Iris pigment epithelial cell (primary cell): ENCODE measurements at places on chromosomes 12 and 14.

DNA sequence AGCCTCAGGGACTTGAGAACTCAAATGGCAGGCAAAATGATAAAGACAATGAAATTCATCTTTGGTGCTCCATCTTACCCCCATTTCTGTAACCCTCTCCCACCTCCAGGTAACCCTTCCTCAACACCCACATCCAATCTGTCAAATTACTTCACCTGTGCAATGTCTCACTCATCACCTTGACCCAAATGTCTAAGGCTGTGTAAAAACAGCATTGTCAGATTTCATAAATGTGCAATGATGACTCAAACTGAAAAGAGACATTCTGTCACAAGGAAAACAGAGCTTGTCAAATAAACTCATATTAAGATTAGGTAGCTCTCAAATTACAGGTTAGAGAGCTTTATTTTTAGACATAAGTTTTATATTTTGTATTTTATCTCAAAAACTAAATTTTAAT lies 19.9 kb upstream of the COCH start:
- DNase-seq = no peak

DNA sequence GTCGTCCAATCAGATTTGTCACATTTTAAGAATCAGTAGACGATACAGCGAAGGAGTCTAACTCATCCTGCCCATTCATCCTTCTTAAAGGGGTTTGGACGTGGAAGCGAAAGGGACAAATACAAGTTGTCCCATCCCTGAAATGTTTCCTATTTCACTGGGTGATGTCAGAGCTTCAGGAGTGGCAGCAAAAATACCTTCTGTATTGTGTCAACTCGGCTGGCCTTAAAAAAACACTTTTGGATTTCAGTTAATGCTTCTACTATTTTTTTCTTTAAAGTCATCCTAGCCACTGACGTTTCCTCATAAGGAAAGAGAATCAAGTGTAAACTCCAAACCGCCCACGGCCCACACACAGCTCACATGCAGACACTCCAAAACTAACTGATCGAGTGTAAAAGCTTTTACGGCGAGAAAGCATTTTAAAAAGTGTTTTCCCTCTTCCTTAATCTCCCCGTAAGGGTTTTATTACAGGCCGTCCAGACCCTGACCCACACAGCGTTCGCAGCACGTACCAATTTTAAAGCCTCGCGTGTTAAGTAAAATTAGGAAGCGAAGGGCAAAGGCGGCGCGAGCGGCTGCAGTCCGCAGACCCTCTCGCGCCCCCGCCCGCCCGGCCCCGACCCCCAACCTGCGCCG lies 593 bp downstream of the CFL2 start:
- DNase-seq = peak; percentile 85

GRCh38 chr14:98890556-98891340 lies 381.2 kb downstream of the BCL11B start:
- no peak for DNase-seq

DNA sequence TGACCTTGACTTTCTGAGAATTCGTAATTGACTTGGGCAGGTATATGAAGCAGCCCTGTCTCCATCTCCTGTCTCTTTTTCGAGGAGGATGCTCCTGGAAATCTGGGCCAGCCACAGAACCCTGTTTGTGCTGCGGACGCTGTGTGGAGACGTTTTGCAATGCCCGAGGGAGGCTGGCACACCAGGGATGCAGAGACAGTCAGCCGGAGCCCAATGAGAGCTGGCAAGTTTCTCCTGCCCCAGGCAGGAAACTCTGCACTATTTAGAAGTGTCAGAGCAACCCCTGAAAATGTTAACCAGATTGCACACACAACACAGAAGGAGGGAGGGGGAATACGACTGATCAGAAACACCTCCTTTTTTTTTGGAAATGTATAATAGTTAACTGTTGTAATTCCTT lies 103.2 kb upstream of the DYRK2 start:
- DNase-seq = no peak

GRCh38 chr14:20855652-20856291 lies 35.4 kb upstream of the RNASE3 start:
- DNase-seq = peak; percentile 72

GRCh38 chr14:73771848-73772638 lies 57.9 kb upstream of the PNMA1 start:
- DNase-seq = peak; percentile 78

DNA sequence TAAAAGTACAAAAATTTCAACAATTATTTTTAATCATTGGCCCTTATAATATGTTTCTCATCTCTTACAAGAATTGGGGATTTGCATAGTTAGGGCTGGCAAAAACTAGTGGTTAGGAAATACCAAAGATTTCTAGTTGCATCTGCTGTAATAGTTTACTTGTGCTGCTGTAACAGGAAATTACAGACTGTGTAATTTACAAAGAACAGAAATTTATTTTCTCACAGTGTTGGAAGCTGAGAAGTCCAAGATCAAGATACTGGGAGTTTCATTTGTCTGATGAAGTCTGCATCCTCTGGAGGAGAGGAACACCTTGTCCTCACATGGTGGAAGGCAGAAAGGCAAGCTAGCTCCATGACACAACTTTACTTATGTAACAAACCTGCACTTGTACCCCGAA lies 157.0 kb downstream of the FLRT2 start:
- DNase-seq = peak; percentile 40

DNA sequence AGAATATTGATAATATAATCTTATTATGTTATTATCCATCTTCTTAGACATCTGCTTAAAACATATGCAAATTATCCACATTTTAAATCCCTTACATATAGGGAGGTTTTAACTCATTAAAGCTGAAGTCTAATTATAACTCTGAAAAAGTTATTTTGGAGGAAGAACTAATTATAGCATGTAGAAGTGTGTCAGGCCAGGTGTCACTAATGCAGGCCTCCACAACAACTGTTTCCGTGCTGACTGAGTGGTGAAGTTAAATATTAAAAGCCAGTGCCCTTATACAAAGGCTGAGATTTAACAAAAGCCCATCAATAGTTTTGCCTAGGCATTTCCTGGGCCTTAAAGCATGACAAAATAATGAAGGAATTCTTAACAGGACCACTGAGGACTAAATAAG lies 157.4 kb downstream of the LRRK2 start:
- no peak for DNase-seq

DNA sequence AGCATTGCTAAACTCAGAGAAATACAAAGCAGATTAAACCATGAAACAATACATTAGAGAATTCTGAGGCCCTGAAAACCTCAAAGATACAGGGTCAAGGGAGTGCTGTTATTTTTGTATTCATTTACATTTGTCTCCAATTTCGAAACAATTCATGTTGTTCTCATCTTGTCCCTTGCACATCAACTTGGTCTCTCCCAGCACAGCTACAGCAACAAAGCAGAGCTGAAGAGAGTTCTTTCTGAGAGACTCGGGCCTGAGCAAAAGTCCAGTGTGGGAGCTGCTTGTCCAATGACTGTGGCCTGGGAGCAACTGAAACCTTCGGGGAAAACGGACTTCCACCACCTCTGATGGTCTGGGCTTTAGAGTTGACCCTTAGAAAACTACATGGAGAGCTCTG lies 79.4 kb upstream of the CDKN3 start:
- DNase-seq = no peak

DNA sequence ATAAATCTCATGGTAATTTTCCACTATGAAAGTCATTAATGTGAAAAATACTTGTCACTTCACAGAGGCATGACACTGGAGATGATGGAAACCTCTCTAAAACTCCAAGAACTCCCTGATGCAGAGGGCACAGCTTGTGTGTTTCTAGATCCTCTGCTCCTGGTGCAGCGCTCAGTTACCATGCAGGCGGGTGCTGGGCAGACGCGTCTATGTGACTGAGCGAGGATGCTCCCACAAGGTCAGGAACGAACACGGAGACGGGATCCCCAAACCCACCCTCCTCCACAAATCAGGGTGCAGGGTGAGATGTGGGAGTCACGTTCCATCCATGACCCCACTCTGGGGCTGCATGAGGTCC lies 81.5 kb downstream of the CCDC88C start:
- no peak for DNase-seq

DNA sequence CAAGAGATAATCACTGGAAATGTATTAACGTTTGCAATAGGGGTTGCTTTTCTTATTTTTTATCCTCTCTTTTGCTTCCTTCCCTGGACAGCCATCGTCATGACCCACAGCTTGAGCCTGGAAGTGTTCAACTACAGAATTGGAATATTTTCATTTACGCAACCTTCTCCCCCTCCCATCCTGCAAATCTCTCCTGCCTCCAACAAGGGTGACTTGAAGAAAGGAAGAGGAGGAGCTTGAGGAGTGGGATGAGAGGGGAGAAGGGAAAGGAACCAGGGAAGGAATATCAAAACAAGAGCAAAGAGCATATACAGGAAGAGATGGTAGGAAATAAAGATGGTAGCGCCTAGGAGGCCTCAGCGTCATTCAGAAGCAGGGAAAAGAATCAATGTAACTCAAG lies 1.6 kb upstream of the MANSC4 start:
- peak; percentile 27 for DNase-seq

- DNase-seq = peak; percentile 16
Observed at GRCh38 chr12:66587912-66588311, 91.0 kb downstream of the GRIP1 start.

- no peak for DNase-seq
Observed at GRCh38 chr14:82854131-82854530, 1320.5 kb upstream of the SEL1L start.

GRCh38 chr12:3976351-3976938 lies 103.2 kb upstream of the PARP11 start:
- no peak for DNase-seq

GRCh38 chr14:65618996-65619395 lies 206.5 kb downstream of the FUT8 start:
- no peak for DNase-seq

GRCh38 chr14:94021001-94021400 lies 5.1 kb upstream of the OTUB2 start:
- DNase-seq = peak; percentile 39

DNA sequence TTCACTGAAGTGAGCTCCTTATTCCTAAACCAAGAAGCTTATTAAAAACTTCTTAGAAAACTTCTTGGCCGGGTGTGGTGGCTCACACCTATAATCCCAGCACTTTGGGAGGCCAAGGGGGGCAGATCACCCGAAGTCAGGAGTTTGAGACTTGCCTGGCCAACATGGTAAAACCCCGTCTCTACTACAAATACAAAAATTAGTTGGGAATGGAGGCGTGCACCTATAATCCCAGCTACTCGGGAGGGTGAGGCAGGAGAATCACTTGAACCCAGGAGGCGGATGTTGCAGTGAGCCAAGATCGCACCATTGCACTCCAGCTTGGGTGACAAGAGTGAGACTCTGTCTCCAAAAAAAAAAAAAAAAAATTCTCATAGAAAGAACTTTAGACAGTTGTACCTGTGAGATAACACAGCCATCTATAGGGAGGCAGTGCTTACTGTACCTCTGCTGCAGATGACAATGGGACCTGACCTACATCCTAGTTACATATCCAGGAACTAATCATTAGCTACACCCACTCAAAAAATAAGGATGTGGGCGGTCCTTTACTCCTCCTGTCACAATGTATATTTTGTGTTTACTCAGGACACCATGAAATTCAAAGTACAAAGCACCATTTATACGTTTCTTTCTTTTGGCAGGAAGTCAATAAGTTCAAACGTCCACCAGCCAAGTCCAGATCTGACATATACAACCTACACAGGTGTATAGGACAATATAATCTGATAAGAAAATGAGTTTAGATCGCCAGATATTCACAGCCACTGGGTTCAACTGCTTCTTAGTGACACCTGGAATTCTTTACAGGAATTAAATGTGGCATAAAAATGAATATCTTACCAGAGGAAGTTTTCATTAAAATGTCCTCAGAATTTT lies 14.9 kb downstream of the STXBP6 start:
- no peak for DNase-seq

DNA sequence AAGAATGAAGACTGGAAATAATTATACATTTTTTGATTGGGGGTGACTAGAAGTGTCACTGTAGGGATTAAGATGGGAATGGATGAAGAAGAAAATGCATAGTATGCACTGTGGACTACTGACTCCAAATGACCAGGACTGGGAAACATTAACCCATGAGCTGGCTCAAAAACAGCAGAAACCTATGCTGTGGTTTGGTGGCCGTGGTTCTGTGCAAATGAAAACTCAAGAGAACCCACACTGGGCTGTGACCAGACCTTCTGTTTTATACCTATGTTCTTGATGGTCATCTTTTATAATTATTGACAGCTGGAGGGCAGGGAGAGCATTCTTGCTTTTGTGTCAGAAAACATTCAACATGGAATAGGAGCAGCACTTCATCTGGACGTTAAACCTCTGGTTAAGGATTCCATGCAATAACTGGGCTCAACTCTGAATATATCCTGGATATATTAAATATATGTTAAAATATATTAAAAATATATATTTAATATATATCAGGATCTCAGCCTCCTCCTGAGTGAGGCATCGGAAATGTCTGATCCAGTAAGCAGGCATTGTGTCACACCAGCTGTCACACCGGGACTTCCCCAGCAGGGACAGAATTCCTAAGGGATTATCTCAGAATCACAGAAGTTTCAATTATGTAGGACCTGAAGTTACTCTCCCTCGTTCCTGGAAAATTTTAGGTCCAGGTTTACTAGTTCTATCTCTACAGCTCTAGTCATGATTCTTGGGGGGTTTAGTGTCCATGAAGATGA lies 48.5 kb downstream of the BBS10 start:
- no peak for DNase-seq

- peak; percentile 37 for DNase-seq
Observed at GRCh38 chr12:23140710-23141109, 515.7 kb downstream of the ETNK1 start.

DNA sequence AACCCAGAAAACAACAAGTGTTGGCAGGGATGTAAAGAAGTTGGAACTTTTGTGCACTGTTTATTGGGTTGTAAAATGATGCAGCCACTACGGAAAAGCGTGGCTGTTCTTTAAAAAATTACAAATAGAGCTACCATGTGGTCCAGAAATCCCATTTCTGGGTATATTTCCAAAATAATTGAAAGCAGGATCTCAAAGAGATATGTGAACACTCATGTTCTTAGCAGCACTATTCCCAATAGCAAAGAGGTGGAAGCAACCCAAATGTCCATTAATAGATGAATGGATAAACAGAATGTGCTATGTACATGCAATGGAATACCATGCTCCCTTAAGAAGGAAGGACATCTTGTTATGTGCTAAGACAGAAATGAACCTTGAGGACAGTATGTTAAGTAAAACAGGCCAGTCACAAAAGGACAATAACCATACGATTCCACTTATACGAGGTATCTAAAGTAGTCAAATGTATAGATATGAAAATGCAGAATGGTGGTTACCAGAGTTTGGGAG lies 249.5 kb downstream of the PHLDA1 start:
- DNase-seq = no peak

- DNase-seq = no peak
Observed at GRCh38 chr12:50980545-50980944, 28.2 kb downstream of the HIGD1C start.
